ENCODE measurements at places on chromosomes 6 and 20. TPM values are rescaled to one million over a fixed set of nuclear protein-coding genes. Genes with fewer than 3 reads are reported as not detected.
A peak's percentile ranks its signal among the peaks of the same experiment; 100 is the strongest.

DNA sequence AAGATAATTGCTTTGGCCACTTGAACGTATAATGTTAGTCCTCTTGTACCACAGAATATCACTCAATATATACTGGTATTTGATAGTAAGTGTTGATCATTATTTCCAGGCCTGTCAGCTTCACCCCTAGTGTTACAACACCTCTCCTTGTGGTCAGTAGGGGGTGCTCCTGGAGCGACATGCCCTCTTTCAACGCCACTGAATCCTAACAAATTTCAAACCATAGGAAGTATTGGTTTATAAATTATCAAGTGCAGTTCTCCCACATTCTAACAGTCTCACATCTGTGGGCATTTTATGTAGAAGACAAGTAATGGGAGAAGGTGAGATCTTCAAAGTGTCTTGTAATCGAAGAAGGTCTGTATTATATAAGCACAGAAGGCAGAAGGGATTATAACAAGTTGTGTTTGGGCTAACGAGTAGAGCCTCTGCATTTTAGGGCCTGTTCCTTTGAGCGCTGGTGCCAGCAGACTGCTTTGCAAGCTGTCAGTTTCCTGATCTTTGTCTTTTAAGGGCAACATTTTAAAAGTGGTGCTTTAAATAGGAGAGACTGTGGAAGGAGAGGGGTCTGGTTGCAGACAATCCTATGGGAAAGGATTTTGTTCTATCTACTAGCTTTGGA is 57.1 kb upstream of the CEP162 start:
- H3K4me3 ChIP-seq: no peak overlapping the region
- no peaks in the 10 kb centered on the region for H3K4me1 ChIP-seq
- no peak for DNase-seq
- H3K27me3 ChIP-seq: no peaks in the 10 kb centered on the region
- H3K36me3 ChIP-seq: no peaks in the 10 kb centered on the region

- no peaks in the 10 kb centered on the region for H3K36me3 ChIP-seq
- no peak overlapping the region for H3K27ac ChIP-seq
- DNase-seq: peak; percentile 6
- no peaks in the 10 kb centered on the region for H3K4me1 ChIP-seq
Measured at GRCh38 chr6:146700078-146700686, 101.4 kb downstream of the ADGB start.

DNA sequence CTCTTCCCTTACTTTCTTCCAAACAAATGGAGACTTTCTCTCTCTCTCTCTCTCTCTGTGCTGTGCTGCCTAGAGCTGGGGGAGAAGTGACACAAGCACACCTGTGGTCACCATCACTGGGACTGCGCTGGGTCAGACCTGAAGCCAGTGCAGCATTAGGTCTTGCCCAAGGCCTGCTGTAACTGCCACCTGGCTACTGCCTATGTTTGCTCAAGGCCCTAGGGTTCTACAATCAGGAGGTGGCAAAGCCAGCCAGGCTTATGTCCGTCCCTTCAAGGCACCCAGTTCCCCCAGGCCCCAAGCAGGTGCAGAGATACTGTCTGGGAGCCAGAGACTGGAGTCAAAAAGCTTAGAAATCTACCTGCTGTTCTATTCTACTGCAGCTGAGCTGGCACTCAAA is 49.4 kb upstream of the TOP1 start:
- no peak overlapping the region for H3K27ac ChIP-seq
- H3K4me1 ChIP-seq: no peaks in the 10 kb centered on the region
- H3K4me3 ChIP-seq: no peak overlapping the region
- DNase-seq: no peak
- no peaks in the 10 kb centered on the region for H3K27me3 ChIP-seq
- H3K36me3 ChIP-seq: no peaks in the 10 kb centered on the region

- H3K4me3 ChIP-seq: no peak overlapping the region
- H3K27ac ChIP-seq: no peak overlapping the region
- DNase-seq: no peak
- H3K36me3 ChIP-seq: no peaks in the 10 kb centered on the region
- H3K27me3 ChIP-seq: no peaks in the 10 kb centered on the region
Measured at GRCh38 chr20:20181322-20181721, 129.0 kb downstream of the CFAP61 start.

The RAET1L gene
- total RNA-seq: not detected

DNA sequence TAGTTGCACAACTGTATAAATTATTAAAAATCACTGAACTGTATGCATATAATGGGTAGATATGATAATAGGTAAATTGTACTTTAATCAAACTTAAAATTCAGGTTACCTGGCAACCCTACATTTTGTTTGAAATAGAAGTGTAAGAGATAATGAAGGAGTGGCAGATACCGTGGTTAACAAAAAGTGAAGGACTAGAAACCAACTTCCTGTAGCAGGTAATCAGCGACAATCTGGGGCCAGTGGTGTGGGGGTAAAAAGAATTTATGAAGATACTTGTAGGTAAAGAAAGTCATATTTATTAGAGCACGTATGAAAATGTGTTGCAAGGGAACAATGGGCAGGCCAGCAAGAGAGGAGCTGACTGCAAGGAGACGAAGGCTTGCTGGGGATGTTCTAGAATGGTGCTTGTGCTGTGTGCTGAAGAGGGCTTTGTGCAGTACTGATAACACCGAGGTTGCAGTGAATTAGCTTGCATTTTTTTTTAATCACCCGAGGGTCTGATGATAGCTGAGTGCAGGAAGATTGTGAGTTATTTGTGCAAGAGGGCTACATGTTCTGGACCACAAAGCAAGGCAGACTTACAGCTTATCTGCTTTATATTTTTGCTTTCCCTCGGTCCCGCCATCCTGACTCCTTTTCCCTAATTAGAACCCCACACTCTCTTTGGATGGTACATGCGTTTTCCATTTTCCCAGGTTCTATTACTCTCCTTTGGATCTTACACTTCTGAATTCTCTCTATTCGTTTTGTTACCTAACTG is 4.6 kb upstream of the ENPP1 start:
- H3K4me1 ChIP-seq: peaks cover 14% of the 10 kb centered on the region
- H3K27me3 ChIP-seq: peaks cover 4% of the 10 kb centered on the region
- no peak for DNase-seq

The PEX6 gene
- total RNA-seq: 13.6 TPM

All from CD4-positive, alpha-beta T cell (primary cell).